Activated T-helper 1 cell treated with anti-CD3 and anti-CD28 coated beads, Interleukin-2, amount 50 U/mL, for 16 hours (primary cell): ENCODE measurements at places on chromosomes 12 and 14.

- DNase-seq, result no peak
These were observed 52.0 kb upstream of the NTF3 start for GRCh38 chr12:5379749-5380496.

DNA sequence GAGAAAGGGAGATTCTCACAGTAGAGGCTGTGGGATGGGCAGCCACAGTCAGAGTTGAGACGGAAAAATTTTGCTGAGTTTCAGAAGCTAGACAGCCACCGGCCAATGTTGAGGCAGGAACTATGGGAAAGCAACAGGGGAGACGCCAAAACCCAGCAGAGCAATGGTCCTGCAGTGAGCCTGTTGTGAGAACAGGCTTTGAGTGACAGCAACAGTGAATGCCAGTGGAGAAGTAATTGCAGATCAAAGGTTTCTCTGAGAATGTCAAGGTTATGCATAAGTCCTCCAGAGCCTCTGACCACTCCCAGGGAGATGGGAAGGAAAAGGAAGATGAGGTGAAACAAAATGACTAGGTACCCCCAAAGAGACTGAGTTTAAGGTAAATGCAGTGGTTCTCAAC is 54.2 kb upstream of the DAAM1 start:
- no peak for DNase-seq

GRCh38 chr14:65210118-65210821 is 108.0 kb upstream of the MAX start:
- no peak for DNase-seq

- DNase-seq, result no peak
These were observed 144.8 kb downstream of the TBC1D30 start for GRCh38 chr12:64968989-64969819.

DNA sequence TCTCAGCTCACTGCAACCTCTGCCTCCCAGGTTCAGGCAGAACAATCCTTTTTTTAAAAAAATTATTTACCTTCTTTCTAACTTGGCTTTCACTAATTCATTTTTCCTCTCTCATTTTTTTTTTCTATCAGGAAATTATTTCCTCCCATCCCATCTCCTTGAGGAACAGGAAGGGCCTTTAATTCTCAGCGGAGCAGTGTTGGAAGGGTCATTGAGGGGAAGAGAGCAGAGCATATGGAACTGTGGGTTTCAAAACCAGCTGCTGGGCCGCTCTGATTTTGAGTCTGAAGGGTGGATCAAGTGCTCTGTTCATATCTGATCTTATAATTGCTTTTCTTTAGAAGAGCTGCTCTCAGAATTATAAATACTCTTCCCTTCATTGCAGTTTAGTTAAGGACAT is 29.0 kb downstream of the NUBPL start:
- no peak for DNase-seq

DNA sequence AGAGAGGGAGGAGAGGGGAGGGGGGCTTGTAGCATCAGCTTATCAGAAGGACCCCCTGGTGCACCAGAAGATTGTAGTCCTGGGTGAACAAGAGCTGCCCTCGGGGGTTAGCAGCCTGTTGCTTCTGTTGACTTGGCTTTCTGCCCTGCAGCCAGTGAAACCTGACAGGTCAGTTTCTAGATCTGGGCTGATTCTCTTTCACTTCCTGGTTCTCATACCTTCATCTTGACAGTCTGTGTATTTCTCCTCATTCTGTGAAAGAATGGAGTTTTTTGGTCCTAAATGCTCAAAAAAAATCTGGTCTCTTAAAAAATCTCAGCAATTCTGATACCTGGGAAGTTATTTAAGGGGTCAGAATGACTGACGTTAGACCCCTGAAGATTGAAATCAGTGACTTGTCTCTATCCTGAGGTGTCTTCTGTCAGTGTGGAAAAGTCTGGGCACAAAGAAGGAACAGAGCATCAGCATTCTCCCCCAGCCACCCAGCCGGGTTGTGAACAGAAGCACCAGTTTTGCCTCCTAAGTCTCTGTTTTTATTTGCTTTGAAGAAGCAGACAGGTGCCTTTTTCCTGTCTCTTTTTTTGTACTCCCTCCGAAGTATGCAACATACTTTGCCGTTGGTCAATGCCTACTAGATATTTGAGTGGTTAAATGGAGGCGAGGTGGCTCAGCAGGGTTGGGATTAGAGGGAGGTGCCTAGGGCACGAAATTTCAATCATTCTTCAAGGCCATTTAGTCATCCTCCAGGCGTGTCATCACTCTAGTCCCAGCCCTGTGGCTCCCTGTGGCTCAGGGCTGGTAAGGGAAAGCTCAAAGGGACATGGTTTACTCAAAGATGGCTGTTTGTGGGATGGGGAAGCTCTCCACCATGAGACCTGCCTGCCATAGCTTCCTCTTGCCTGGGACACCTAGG is 24.0 kb downstream of the TTC9 start:
- no peak for DNase-seq

DNA sequence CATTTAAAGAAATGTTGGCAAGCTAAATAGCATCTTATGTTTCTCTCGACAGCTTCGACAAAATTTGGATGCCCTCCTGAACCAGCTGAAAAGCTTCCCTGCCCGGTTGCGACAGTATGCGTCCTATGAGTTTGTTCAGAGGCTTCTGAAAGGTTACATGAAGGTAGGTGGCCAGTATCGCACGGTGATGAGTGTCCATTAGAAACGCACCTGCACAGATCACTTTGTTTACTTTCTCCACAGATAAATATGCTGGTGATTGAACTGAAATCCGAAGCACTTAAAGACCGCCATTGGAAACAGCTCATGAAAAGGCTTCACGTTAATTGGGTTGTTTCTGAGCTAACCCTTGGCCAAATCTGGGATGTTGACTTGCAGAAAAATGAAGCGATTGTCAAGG is 36.5 kb downstream of the DYNC1H1 start:
- no peak for DNase-seq

- no peak for DNase-seq
These were observed 2.6 kb downstream of the ETFRF1 start for GRCh38 chr12:25197608-25198007.

DNA sequence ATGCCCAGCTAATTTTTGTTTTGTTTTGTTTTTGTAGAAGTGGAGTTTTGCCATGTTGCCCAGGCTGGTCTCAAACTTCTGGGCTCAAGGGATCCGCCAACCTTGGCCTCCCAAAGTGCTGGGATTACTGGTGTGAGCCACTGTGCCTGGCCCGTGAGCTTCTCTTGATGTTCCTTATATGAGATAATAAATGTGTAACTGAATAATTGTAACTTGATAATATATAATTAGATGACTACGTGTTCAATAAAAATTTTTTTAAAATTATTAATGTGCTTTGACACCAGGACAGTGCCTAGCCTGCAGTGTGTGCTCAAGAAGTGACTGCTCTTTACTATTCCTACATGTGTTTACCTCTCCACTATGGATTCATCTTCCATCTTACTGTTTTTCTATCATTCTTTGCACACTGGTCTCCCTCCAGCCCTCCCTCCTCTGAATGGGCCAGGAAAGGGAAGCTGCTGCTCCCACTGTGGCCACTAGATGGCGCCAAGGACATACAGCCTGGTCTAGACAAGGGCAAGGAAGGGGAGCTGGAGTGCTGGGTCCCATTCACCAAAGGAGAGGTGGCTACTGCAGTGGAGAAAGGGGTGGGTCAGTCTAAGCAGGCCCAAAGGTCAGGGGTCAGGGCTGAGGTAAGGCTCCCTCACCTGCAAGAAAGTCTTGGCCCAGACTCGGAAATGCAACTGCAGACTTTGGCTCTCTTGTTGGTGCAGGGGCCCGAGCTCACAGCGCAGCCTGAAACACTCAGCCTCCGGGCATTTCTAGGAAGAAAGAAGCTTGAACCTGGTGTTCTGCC is 14.7 kb upstream of the ZNF385A start:
- DNase-seq, result peak; percentile 85

DNA sequence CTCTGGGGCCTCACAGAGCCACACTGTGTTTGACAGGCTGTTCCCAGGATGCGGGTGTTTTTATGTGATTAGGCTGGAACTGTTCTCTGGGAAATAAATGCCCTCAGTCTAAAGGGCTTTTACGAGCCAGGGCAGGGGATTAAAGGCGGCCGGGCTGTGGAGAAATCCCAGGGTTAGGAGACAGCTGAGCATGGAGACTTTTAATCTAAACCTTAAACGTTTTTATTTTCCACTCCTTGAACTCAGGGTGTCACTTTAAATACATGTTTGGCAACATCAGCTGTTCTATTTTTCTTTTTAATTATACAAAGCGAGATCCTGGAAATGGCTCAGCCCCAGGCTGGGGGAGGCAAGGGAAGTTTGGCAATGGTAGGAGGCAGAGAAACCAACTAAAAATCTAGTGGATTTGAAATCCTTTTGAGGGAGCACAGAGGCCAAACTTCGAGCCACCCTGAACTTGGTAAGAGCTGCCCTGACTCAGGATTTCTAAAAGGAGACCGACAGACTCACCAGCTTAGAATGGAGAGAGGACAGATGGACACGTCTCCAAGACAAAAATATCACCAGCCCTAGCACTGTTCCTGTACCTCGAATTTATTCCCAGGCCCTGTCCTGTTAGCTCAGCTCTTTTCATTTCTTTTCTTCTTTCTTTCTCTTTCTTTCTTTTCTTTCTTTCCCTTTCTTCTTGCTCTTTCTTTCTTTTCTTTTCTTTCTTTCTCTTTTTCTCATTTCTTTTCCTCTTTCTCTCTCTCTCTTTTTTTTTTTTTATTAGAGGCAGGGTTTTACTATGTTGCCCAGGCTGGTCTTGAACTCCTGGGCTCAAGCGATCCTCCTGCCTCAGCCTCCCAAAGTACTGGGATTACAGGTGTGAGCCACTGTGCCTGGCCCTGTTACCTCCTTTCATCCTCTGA is 15.8 kb upstream of the ORAI1 start:
- no peak for DNase-seq

GRCh38 chr12:78559886-78560285 is 304.7 kb upstream of the SYT1 start:
- DNase-seq, result no peak

- no peak for DNase-seq
These were observed 75.5 kb upstream of the OTX2 start for GRCh38 chr14:56885825-56886224.

GRCh38 chr14:22557846-22558220 is 31.2 kb downstream of the DAD1 start:
- no peak for DNase-seq

DNA sequence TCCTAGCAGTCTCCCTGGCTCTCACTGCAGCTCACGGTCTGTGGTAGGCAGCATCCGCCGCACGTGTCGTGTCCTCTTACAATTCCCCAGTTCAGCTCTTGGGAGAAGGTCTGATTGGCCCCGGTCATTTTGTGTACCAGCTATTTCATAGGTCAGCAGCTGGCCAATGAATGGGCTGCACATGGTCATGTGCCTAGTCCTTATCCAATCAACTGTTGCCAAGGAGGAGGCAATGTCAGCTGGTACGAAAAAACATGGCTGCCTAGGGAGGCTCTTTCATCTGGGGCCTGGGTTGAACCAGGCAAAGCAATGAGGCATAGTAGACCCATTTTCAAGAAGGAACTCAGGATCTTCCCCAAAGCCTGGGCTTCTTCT is 46.1 kb downstream of the RNFT2 start:
- no peak for DNase-seq

DNA sequence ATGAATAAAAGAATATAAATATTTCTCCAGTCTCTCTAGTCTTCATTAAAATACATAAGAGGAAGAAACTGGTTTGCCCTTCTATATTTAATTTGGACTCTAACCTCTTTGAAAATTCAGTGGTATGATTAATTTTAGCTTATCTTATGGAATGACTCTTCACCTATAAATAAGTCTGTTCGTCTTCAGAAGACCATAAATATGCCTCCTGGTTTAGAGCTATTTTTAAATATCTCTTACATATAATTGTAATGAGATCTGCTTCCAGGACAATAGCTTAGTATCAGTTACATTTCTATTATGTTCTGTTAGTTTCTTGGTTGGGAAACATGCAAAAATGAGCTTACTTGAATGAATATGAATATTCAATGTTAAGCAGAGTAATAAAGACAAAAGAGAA is 257.5 kb upstream of the HMGA2 start:
- DNase-seq, result no peak

DNA sequence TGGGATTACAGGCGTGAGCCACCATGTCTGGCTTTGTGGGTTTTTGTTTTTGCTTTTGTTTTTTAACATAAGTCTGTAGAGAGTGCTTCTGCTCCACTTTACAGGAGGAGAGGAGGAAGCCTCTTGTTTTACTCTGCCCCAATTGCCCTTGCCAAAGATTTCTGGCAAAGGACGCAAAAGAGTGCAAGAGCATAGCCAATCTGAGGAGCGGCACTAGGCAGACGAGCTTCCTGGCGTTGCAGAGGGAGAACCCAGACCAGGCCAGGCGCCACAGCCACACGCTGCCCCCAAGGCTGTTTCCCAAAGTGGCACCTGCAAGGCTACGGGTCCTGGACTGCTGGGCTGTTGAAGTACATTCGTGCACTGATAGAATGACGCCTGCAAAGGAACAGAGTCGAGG is 96.2 kb downstream of the BBS10 start:
- no peak for DNase-seq

DNA sequence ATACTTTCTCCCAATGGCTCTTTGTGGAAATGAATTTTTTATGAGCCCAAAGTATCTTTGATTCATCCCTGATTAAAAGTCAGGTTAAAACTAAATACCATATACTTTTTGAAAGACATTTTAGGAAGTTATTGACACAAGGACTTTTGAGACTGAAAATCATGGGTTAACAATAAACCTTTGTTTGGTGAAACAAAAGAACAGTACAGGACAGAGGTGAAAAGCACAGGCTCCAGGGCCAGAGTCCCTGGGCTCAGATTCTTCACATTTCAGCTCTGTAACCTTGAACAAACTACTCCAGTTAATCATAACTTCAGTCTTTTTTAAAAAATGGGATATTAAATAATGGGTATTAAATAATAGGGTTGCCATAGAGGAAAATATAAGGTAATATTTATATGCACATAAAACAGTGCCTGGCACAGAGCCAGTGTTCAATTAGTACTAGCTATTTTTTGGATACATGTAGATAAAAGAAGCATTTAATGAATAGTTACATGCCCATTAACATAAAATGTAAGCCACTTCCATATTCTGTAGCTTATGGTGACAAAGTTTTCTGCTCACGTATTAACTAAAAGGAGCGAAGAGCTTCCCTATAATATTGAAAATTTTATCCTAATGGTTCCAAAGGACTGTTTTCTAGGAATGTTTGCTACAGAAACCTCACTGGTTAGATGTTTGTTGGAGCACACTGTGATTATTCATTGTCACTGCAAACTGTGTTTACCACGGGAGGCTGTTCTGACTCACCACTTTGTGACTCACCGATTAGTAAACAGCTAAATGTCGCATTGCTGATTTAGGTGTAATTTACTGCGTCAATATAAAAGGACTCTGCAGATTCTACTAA is 255.4 kb downstream of the DAD1 start:
- DNase-seq, result no peak
